ENCODE measurements at places on chromosomes 7 and 10. TPM values are rescaled to one million over a fixed set of nuclear protein-coding genes. Genes with fewer than 3 reads are reported as not detected.

GRCh38 chr7:19674266-19674960 is 34.4 kb downstream of the POLR1F start:
- DNase-seq = no peak

GRCh38 chr10:112558476-112559142 is 111.6 kb downstream of the VTI1A start:
- no peak for DNase-seq

- no peak for DNase-seq
Observed at GRCh38 chr10:119449760-119450461, 92.6 kb downstream of the RGS10 start.

- DNase-seq = no peak
Observed at GRCh38 chr10:58991856-58992255, 184.6 kb upstream of the PHYHIPL start.

Gene LIPN
- total RNA-seq = not detected

Gene GRM8
- 3.3 TPM for total RNA-seq

DNA sequence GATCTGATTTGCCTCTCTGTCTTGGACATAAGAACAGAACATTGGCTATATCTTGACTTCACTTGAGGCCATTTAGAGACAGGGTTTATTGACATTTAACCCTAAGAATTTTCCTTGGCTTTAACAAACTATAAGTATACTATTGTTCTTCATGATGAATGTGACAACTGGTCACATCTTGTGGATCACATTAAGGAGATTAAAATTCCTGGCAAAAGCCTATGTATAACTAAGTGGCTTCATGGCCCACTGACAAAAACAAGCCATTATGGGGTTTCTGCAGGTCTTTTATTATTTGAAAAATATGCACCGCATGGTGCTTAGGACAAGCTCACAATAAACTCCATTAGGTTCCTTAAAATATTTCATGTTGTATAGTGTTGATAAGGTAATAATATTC is 54.8 kb downstream of the THNSL1 start:
- no peak for DNase-seq

GRCh38 chr10:71378336-71379117 is 18.2 kb upstream of the CDH23 start:
- DNase-seq = no peak

GRCh38 chr10:6086375-6087233 is 2.2 kb upstream of the RBM17 start:
- peak; percentile 91 for DNase-seq

GRCh38 chr7:70679661-70680060 is 452.3 kb upstream of the GALNT17 start:
- no peak for DNase-seq

GRCh38 chr7:668139-668931 is 58.2 kb upstream of the DNAAF5 start:
- peak; percentile 71 for DNase-seq

- DNase-seq = no peak
Observed at GRCh38 chr7:28701731-28702130, 256.4 kb downstream of the TRIL start.

DNA sequence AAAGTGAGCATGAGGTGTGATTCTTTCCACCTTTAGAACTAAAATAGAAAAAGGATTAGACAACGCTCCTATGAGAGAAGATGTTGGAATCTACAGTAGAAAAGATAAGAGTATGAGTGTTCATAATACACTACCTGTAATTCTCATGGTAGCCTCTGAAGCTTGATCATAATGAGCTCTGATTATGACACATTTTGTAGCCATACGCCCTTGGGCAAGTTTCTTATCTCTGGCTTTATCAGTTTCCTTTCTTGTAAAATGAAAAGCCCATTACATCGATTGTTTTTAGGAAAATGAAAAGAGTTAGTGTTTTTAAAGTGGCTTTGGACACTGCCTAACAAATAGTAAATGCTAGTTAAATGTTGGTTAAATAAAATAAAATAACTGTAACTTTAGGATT is 22.4 kb upstream of the PRSS58 start:
- DNase-seq = no peak

Gene DNAH11
- 0.94 TPM for total RNA-seq

Gene TBX20
- total RNA-seq = not detected

- DNase-seq = no peak
Observed at GRCh38 chr10:44571701-44572100, 186.8 kb upstream of the CXCL12 start.

Gene GATA3
- 310 TPM for total RNA-seq

Gene NKX2-3
- not detected for total RNA-seq

Gene GIMAP1
- total RNA-seq = 3.5 TPM

GRCh38 chr7:99313204-99313573 is 12.5 kb upstream of the ARPC1A start:
- no peak for DNase-seq

GRCh38 chr7:132446260-132446659 is 130.0 kb downstream of the PLXNA4 start:
- no peak for DNase-seq

Gene TRDMT1
- 12.9 TPM for total RNA-seq

Gene UCN3
- total RNA-seq = not detected

GRCh38 chr10:62866451-62866850 is 50.3 kb upstream of the EGR2 start:
- no peak for DNase-seq
